ENCODE measurements at places on chromosomes 16 and 17.

- no peak for DNase-seq
Measured at GRCh38 chr16:1097800-1098199, 1.8 kb upstream of the C1QTNF8 start.

GRCh38 chr16:23330583-23331249 lies 28.6 kb downstream of the SCNN1B start:
- no peak for DNase-seq

DNA sequence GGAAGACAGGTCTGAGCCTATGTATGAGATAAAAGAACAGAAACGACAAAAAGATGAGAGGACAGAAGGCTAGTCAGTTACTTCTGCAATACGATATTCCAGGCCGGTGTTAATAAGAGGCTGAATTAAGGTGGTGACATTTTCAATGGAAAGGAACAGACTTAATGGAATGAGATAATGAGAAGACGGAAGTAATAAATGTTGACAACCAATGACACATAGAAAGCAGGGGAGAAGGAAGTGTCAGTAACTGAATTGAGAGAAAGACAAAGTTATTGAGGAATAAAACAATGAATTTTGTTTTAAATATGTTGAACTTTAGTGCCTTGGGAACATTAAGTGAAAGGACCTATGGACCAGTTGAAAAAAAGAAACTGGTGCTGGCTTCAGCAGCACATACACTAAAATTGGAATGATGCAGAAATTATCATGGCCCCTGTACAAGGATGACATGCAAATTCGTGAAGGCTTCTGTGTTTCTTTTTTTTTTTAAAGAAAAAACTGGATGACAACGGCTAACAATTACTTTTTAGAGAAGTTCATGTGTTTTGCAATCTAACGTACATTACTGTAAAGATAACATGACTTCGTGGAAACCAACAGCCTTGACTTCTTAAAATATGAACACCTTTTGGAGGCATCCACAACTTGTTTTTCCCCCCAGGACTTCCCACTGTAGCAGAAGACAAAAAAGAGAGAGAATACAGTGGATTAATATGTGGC lies 18.5 kb upstream of the CPD start:
- no peak for DNase-seq

DNA sequence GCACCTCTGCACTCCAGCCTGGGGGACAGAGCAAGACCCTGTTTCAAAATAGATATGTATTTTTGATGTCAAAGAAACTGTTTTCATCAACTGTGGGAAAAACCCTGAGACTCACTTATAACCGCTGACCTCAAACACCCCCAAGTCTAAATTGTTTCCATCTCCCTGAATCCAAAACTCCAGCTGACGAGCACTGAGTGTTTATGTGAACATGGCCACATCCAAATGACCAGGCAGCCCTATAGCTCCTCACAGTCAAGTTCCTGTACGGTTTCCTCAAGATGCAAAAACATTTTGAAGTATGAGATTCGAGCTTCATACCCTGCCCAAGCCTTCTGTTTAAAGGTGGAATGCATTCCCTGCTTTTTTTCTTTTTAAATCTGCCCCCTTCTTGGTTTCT lies 45.3 kb upstream of the ZCCHC14 start:
- DNase-seq: no peak

GRCh38 chr17:79574108-79574507 lies 36.7 kb downstream of the RBFOX3 start:
- no peak for DNase-seq

All from right lung (tissue), 10 donors.